ENCODE measurements at places on chromosomes 11 and 22.
A peak's percentile ranks its signal among the peaks of the same experiment; 100 is the strongest.

GRCh38 chr11:125226031-125226430, 61.5 kb downstream of the PKNOX2 start:
- no peak for DNase-seq

GRCh38 chr11:14908214-14908880, 16.3 kb upstream of the CYP2R1 start:
- DNase-seq, result peak; percentile 15

GRCh38 chr22:31944700-31945442, 536 bp downstream of the YWHAH start:
- peak; percentile 42 for DNase-seq

GRCh38 chr11:105229257-105229656, 89.7 kb upstream of the CARD18 start:
- no peak for DNase-seq

DNA sequence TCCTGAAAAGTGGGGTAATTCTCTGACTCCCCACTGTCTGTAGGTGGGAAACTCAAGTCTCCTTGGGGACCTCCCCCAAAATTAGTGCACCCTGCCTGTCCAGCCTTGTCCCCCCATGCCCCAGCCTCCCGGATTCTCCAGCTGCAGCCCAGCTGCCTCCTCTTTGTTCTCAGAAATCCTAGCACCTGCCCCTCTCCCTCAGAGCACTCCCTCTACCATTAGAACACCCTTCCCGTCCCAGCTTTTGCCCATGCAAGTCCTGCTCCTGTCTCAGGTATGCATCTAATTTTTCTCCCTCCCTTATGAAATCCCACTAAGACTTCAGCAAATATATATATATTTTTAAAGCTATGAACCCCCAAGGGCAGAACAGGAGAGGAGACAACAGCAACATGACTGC, 37.3 kb downstream of the LRFN4 start:
- DNase-seq, result no peak
